ENCODE measurements at places on chromosomes 4 and X. TPM values are rescaled to one million over a fixed set of nuclear protein-coding genes. Genes with fewer than 3 reads are reported as not detected.

The ARMCX1 gene
- 1.1 TPM for total RNA-seq

The GATA1 gene
- not detected for total RNA-seq

The KIF4A gene
- 26.5 TPM for total RNA-seq

The EGF gene
- not detected for total RNA-seq

The ATOH1 gene
- total RNA-seq, result not detected

The MXRA5 gene
- not detected for total RNA-seq

The GATB gene
- 17.7 TPM for total RNA-seq

The UCHL1 gene
- 0.83 TPM for total RNA-seq

The DOK7 gene
- not detected for total RNA-seq

The XAGE1A gene
- not detected for total RNA-seq

The USP11 gene
- total RNA-seq, result 39.5 TPM

The ZCCHC18 gene
- 0.69 TPM for total RNA-seq

The CABS1 gene
- total RNA-seq, result not detected

The SORBS2 gene
- total RNA-seq, result not detected

The SYP gene
- 4.3 TPM for total RNA-seq

The NALF2 gene
- 0.25 TPM for total RNA-seq

- no peak for DNase-seq
Observed at GRCh38 chr4:124902001-124902515, 189.5 kb upstream of the ANKRD50 start.

DNA sequence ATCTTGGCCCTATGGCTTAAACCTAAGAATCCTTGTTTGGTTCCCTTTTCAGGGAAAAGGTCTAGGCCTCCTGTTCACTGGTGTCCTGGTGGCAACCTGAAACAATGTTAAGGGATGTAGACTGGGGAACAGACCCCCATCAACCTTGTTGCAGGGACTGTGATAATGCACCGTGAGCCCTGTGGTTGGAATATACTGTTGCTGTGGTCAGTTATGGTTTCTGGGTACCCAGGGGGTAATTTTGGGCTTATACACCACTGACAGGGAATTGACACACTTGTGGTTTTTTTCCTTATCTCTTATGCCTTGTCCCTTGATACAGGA lies 64.0 kb upstream of the WDR1 start:
- DNase-seq, result no peak

- DNase-seq, result no peak
Observed at GRCh38 chr4:107742196-107742595, 22.2 kb upstream of the PAPSS1 start.

GRCh38 chr4:128267745-128268144 lies 19.9 kb downstream of the PGRMC2 start:
- no peak for DNase-seq

DNA sequence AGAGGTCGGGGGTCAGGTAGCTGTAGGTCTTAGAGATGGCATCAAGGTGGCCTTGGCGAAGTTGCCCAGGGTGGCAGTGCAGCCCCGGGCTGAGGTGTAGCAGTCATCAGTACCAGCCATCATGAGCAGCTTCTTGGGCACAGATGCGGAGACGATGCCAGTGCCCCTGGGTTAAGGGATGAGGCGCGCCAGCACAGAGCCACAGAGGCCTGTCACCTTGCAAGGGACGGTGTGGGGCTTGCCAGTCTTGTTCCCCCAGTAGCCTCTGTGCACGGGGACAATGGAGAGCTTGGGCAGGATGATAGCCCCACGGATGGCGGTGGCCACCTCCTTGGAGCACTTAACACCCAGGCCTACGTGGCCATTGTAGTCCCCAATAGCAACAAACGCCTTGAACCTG lies 750.7 kb upstream of the PABPC4L start:
- DNase-seq, result no peak

- DNase-seq, result no peak
Observed at GRCh38 chr4:178306565-178306964, 864.3 kb upstream of the AGA start.

GRCh38 chr4:182547435-182547834 lies 304.2 kb downstream of the TENM3 start:
- no peak for DNase-seq

DNA sequence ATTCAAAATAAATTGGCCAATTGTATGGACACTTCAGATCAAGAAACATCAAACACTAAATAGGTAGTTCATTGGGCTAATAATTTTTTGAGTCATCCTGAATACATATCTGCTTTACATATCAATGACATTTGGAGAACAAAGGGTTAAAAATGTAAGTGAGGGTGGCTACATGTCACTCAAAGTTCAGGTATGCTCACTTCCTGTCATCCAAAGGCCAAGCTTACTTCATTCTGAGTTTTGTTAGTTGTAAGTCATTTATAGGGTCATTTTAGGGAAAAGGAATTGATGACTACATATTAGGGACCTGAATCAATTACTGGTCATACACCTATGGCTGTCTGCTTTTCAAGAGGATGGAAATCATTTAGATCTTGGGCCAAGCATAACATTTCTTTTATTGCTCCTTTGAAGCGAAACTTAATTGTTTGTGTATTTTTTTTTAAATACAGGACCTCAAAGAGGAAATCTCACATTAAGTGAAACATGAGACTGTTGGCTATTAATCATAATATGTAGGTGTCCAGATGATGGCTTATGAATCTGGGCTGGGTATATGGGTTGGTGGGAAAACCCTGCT lies 119.2 kb upstream of the LEF1 start:
- DNase-seq, result no peak

DNA sequence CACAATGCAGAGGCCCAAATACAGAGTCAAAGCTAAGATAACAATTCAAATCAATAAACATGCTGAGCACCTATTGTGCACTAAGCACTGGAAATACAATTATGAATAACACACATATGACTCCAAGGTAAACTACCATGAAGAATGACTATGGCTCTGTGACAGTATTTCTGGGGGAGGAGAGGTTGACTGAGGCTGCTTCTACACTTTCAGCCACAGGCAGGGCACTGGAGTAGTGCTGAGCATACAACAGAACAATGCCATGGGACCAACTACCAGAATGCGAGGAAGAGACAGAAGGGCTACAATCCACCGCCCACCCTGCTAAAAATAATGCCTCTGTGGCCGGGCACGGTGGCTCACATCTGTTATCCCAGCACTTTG lies 13.7 kb downstream of the TEC start:
- DNase-seq, result no peak

GRCh38 chr4:95422436-95422835 lies 126.3 kb downstream of the UNC5C start:
- DNase-seq, result no peak

GRCh38 chr4:7521666-7522065 lies 86.9 kb upstream of the PSAPL1 start:
- DNase-seq, result no peak

DNA sequence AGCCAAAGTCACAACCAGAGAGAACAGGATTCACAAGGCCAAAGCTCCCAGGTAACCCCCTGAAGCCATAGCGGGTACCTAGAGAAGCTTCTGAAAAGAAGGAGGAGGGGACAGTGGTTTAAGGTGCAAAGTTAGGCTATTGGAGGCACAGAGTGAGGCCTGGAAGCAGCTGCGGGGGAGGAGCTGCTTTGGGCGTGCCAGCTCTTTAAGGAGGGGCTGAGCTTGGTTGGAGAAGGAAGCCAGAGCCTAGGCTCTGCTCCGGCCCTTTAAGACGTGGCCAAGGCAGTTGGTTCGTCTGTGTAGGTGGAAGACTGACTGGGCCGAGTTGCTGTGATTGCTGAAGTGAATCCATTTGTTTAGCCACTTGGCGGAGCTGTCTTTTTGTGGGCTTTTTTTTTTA lies 1.5 kb downstream of the KLF8 start:
- DNase-seq, result peak; percentile 18

DNA sequence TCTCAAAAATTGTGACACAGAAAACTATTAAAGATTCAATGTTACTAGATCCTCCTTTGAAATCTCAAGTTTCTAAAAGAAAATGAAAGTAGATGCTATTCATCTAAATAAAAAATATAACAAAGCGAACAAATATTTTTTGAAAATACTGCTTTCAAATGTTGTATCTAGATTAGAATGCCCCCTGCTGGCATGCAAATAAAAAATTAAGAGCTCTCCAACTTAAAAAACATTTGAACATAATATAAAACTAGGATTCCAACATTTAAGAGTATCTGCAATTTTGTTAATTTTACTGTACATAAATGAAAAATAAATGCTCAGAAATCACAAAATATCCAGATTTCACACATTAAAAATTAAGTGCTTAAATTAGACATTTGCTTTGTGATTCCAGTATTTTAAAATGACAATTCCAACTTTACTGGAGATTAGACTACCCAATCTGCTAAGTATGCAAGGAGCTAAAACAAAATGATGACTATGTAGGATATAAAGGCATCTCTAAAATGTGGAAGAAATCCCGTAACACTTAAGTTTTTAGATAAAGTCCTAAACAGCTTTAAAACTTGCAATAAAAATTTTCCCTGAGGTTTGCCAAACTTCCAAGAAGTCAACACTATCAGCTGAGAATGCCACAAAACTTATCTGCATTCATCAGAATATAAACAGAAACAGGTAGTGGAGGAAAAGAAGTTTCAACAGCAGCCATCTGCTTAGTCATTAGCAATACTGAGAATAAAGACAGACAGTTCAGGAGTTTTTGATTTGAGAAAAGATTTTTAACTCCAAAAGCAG lies 32.7 kb downstream of the DHX15 start:
- no peak for DNase-seq

DNA sequence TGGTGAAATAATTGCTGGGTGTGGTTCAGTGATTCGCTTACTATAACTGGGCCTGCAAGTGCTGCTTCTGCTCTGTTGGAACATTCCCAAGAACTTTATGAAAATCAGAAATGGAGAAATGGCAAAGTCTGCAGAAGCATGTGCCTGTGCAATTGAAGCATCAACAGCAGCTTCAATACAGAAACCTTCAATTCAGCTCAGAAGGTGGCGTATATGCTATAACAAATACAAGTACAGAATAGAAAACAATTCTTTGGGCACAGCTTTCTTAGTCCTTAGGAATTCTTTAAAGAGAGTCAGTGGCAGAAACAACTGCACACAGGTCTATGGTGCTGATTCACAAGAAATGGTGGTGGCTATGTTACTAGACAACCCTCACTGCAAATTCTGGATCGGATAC lies 18.0 kb upstream of the PDHA2 start:
- no peak for DNase-seq

DNA sequence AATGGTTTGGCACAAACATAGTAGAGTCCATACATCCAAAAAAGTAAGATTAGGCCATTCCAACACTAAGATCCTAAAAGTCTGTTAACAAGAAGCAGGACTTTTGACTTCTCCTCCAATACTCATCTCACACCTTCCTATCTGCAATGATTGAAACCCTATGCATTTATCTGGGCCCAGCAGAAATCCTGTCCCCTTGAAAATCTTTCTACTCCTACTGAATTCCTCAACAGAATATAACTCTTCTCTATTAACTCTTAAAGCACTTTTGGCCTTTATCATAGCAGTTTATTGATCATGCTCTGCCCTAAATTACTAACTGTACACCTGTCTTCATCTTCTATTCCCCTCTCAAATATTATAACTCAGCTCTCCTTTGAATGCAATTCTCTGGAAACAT lies 4.6 kb downstream of the G3BP2 start:
- DNase-seq, result no peak

DNA sequence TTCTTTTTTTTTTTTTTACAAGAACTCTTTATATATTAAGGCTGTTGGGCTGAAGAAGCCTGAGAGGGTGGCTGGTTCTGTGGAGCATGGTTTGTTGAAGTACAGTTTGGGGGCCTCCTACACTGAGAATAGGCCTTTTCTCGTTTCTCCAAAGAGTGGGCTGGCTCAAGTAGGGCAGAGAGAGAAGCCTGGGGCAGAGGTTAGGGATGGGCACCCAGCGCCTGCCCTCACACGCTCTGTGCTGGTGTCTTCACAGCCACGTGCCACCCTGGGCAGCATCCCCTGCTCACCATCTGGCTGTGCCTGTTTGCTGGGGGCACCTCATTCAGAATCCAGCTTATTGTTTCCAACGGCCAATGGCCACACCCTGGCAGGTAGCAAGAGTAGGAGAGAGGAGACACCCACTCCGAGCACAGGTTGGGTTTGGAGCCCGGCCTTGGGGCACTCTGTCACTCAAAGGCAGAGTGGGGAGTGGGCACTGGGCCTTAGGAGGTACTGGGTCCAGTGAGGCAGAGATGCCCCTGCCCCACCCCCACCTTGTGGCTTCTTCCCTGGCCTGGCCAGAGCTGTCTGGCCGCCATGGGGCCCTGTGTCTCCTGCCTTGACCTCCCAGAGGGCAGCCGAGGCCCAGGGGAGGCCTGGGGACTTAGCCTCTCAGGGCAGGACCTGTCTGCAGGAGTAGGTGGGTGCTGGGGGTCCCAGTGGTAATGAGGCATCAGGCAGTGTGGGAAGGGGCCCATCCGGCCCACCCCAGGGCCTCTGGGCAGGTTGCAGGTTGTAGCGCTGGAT lies 2.9 kb downstream of the MSANTD1 start:
- DNase-seq, result no peak

GRCh38 chrX:155744534-155744933 lies 131.8 kb upstream of the TMLHE start:
- no peak for DNase-seq

DNA sequence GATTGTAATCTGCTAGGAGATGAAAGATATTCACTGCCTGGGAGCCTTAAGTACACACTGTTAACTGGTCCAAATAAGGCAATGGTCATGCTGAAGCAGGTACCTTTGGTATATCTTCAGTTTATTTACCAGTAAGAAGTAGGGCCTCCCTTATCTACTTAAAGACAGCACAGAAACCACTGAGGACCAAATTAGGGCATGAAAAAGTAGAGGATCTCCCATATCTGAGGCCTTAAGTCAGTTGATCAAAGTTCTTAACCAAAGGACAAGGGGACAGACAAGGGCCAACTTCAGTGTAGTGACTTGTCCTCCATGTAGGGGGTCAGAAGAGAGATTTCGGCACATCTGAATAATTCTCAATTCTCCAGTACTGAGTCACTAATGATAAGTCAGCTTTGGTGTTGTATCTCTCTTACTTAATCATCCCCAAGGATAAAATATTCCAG lies 59.1 kb downstream of the AMELX start:
- DNase-seq, result no peak

DNA sequence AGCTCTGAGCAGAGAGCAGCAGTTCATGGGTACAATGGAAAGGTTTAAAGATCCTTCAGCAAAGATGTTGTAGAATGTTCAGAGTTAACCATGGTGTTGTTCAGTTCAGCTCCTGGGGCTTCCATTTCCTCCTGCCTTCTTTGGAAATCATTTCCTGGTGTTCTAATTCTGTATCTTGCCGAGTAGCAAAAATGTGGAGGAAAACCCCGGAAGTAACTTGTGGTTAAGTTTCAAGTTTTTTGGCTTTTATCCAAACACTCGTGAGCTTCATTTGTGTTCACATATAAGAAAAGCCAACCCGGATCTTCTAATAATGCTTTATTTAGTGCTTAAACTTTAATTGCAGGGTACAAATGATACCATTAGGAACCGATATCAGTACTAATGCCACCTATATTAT lies 33.6 kb upstream of the ARX start:
- DNase-seq, result no peak

- no peak for DNase-seq
Observed at GRCh38 chr4:7924163-7924562, 15.5 kb downstream of the AFAP1 start.

- DNase-seq, result no peak
Observed at GRCh38 chrX:117808426-117808825, 308.2 kb downstream of the KLHL13 start.
